ENCODE measurements at places on chromosomes 4 and X. TPM values are rescaled to one million over a fixed set of nuclear protein-coding genes. Genes with fewer than 3 reads are reported as not detected.

The MAMLD1 gene
- 4.5 TPM for polyA plus RNA-seq

The PRPS2 gene
- 1.4 TPM for polyA plus RNA-seq

The USP27X gene
- polyA plus RNA-seq = 4.3 TPM

The TMEM255A gene
- polyA plus RNA-seq = 0.38 TPM

GRCh38 chrX:43953218-43953617 is 20.0 kb downstream of the NDP start:
- no peak for DNase-seq

DNA sequence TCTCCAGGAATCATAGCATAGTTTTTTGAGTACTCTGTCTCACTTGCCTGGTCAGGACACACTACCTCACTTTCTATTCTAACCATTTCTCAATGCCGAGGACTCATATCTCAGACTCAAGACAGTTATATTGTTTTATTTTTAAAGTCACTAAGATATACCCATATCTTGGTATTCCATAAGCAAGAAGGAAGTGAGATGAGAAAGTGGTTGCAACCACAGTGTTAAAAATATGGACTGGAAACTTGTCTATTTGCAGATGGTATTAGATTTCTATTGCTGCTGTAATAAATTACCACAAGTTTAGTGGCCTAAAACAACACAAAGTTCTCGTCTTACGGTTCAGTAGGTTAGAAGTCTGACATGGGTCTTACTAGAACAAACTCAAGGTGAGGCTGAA is 344.8 kb upstream of the MAGEB2 start:
- DNase-seq = no peak

- DNase-seq = no peak
Observed at GRCh38 chrX:70247252-70247651, 12.8 kb downstream of the P2RY4 start.
